ENCODE measurements at places on chromosomes 1 and 21. TPM values are rescaled to one million over a fixed set of nuclear protein-coding genes. Genes with fewer than 3 reads are reported as not detected.

HUNK gene
- 4.4 TPM for total RNA-seq

ARHGAP30 gene
- 0.52 TPM for total RNA-seq

LY9 gene
- not detected for total RNA-seq

RAB7B gene
- 3.9 TPM for total RNA-seq

WNT9A gene
- 1.2 TPM for total RNA-seq

RXRG gene
- total RNA-seq = not detected

DTL gene
- total RNA-seq = 5.7 TPM

GPR157 gene
- total RNA-seq = 15.3 TPM

TMEM269 gene
- total RNA-seq = 0.32 TPM

KCNT2 gene
- 8.1 TPM for total RNA-seq

DNA sequence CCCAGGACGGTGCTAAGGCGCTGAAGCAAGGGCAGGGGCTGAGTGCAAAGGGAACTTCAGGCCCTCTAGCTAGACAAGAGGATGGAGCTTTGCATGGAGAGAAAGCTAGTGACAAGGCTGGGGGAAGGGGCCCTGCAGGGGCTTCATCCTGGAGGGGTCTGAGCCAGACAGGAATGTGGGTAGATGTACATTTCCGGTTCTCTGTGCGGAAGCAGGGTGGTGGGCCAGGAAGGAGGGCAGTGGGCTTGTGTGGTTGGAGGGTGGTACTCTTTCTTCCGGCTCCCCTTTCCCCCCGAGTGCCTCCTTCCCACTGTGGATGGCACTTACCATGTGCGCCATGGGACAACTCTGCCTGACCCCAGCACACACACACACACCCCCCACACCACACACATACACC lies 1.5 kb downstream of the KISS1 start:
- DNase-seq = no peak

GRCh38 chr21:20591284-20591683 lies 406.9 kb upstream of the NCAM2 start:
- DNase-seq = no peak

DNA sequence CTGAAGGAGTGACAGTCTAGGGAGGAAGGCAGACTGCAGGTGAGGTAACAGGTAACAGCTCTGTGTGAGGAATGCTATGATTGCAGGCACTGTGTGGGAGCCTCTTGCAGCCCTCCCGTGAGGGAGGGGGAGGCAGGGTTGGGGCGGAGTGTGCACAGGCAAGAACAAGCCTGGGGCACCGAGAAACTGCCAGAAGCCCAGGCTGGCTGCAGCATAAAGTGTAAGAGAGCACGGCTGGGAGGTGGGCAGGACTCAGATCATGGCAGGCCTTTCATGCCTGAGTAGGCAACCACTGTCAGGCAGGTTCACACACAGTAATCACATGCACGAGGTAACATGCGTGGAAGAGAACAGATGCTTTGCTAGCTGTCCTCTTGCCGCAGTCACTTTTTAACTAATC lies 11.3 kb upstream of the RHEX start:
- DNase-seq = peak; percentile 50

- DNase-seq = no peak
These were observed 34.2 kb upstream of the EXO1 start for GRCh38 chr1:241813768-241814320.

- DNase-seq = no peak
These were observed 69.6 kb downstream of the OLFML2B start for GRCh38 chr1:161954050-161954449.

DNA sequence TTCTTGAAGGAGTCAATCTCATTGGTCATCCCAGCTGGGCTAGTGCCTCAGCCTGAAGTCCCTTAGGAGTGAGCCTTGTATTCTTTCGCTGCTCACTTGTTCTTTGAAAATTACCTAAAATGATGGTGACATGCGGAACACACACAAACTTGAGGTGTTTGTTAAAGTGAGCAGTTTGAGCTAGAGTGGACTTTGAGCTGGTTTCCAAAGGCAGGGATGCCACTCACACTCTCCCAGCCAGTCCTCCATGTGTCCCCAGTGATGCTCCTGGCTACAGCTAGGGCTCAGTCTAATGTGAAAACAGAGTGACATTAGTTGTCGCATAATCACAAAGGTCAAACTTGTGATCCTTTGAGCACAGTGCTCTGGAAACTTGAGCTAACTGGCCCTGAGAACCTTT lies 84.3 kb downstream of the DTL start:
- DNase-seq = peak; percentile 24

DNA sequence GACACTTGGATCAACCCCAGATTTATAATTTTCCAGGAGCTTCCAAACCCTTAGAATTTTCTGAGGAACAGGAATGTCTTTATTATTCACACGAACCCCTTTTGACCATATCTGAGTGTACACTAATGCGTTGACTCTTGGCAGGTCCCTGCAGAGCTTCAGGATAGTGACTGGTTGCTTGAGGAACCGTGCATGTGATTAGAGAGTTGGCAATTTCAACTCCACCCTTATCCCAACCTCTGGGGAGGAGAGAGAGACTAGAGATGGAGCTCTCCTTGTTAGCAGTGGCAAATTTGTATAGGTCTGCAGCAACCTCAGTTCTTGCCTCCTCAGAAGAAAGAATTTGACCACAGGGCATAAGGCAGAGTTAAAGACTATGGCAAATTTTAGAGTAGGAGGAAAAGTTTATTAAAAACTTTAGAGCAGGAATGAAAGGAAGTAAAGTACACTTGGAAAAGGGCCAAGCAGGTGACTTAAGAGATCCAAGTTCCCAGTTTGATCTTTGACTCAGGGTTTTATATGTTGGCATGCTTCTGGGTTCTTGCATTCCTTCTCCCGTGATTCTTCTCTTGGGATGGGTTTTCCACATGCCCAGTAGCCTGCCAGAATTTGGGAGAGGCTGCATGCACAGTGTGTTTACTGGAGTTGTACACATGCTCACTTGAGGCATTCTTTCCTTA lies 93.8 kb upstream of the ETV3 start:
- no peak for DNase-seq

DNA sequence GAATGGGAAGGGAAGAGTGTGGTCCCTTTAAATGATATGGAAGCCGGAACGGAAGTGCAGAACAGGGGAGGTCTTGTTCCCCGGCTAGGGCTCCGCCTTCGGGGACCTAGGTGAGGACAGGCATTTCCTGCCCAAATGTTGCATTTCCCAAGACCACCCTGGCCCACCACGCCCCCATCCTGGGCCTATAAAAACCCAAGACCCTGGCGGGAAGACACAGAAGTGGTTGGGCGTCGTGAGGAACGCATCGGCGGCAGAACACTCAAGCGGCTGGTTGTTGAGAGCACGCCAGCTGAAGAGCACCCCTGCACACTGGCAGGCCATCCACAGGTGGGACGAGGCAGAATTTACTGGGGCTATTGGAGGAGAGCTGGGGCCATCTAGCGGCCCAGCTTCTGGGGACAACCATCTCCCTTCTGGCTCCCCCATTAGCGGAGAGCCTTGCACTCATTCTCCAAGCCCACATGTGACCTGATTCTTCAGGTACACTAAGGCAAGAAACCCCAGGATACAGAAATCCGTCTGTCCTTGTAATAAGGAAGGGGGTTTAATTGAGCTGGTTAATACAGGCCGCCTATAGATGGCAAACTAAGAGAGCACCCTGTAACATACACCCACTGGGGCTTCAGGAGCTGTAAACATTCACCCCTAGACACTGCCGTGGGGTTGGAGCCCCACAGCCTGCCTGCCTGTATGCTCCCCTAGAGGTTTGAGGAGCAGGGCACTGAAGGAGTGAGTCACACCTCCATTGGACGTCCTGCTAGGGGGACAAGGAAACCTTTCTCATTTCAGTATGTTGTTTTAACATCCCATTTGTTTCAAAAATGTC lies 1327.9 kb downstream of the BRINP3 start:
- peak; percentile 7 for DNase-seq

GRCh38 chr1:8073112-8073855 lies 47.2 kb upstream of the ERRFI1 start:
- no peak for DNase-seq

DNA sequence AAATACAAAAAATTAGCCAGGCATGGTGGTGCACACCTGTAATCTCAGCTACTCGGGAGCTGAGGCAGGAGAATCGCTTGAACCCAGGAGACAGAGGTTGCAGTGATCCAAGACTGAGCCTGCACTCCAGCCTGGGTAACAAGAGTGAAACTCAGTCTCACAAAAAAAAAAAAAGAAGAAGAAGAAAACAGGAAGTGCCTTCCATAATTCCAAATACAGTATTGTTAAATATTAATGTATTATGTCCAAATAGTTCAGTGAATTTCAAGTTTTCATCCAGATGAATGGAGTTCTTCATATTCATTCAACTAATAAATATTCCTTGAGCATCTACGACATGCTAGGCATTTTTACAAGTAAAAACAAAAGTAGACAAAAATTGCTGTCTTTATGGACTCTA lies 33.3 kb downstream of the PLEKHO1 start:
- DNase-seq = no peak

DNA sequence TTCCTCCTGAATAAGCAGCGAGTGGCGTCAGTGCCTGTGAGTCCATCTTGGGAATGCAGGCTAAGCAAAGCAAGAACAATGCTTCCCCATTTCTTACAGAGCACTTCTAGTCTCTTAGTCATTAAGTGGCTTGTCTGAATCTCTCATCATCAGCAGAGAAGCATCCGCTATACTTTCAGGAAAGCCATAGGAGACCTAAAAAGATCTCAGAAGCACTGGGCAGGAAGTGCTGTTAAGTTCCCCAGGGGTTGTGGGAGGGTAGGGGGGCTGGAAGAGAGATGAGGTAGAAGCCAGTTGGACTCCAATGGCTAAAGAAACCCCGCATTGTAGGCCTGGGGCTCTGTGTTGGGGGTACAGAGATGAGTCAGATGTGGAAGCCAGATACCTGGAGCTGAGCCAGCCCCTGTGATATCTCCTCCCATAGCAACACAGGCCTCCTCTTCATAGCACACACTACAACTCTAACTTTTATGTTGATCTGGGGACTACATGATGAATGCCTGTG lies 44.9 kb downstream of the SYT6 start:
- peak; percentile 63 for DNase-seq

DNA sequence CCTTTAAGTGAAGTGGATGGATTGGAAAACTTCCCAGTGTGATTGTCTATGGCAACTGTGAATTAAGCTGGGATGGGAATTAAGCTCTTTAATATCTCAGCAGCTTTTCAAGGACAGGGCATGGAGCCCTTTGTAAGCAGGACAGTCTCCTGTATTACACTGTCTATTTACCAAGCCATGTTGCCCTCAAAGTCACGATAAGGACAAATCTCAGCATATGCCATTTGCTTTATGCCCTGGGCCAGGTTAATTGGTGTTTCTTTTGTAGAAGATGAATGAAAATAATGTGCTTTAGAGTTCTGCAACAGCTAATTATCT lies 17.6 kb downstream of the UTP25 start:
- no peak for DNase-seq

DNA sequence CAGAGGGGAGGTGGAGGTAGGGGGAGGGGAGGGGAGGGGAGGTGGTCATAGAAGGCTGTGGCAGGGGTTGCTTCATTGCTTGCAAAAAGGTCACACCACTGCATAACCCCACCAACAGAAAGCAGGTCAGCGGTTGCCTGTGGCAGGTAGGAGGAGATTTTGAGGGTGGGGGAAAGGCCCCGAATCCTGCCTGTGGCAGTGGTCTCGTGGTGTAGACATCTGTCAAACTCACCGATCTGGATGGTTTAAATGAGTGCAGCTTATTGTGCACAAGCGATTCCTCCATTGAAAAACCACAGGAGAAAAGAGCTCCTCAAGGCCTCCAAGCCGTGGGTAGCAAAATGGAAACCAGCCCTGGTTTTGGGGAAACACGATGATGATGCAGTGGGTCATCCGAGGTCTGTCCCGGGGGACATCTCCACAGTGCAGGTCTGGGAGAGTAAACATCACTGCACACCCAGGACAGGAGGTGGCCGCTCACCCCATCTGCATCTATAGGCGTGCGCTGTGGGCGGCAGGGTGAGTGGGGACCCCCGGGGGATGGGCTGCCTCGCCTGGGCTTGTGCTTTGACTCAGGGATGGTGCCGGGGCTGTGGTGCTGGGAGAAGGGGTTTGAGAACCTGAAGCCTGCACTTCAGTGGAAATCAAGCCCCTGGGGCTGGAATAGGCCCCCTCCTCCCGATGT lies 112.3 kb downstream of the CRYAA start:
- no peak for DNase-seq

- no peak for DNase-seq
These were observed 44.9 kb downstream of the GADD45A start for GRCh38 chr1:67729872-67730271.

GRCh38 chr21:26331205-26331980 lies 160.8 kb upstream of the APP start:
- DNase-seq = no peak

- DNase-seq = no peak
These were observed 2.0 kb upstream of the OLIG2 start for GRCh38 chr21:33023574-33024200.

DNA sequence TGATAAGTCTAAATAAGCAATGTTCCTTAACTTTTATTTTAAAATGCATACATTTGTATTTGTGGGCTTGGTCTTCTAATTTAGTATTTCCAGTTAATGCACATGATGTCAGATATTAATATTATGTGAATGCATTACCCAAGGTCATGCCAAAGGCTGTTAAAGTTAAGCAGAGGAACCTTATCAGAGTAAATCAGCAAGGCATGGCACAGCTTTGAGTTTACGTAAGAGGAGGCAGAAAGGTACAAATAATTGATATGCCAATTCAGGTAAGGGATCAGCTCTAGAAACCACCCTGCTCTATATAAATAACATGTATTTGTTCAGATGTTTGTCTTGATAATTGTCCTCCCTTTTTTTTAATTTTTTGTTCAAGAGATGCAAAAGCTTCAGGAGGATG lies 64.5 kb upstream of the CHRM3 start:
- DNase-seq = no peak

- DNase-seq = no peak
These were observed 83.3 kb downstream of the DISP1 start for GRCh38 chr1:222898191-222898527.

DNA sequence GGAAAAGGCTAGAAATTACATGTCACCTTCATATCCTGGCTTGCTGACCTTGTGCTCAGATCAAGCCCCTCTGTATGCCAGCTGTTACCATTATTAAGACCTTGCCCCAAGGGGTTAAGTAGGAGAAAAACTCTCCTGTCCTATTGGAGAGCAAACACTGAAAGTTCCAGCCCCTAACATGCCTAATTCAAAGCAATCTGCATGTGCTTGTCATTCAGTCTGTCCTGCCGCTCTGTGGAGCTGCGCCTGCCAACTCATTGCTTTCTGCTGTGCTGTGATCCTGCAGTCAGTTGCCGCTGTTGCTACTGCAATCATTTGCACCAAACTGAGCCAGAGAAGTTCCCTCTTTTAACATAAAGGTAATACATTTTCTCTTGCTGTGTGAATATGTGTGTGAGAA lies 113.4 kb downstream of the DISP1 start:
- DNase-seq = peak; percentile 73

DNA sequence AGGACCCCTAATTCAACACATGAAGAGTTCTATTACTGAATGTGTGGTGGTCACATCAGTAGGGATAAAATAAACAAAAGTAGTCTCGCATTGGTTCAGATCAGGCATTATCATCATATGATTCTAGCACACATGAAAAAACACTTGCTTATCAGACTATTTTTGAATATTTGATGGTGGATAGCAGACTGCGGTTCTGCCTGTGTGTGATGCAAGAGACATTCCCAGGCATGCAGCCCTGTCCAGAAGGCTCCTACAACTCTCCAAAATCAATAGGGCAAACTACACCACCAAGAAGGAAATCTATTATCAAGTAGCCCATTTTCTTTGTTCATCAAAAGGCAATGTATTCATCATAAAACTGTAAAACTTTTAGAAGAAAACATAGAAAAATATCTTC lies 304.7 kb downstream of the DUSP10 start:
- no peak for DNase-seq

- no peak for DNase-seq
These were observed 39.6 kb upstream of the LPGAT1 start for GRCh38 chr1:211870156-211870555.

- DNase-seq = no peak
These were observed 61.8 kb upstream of the B3GALNT2 start for GRCh38 chr1:235566084-235566483.
